Forelimb muscle (tissue), 1 donor: ENCODE measurements at places on chromosomes 13 and 19. TPM values are rescaled to one million over a fixed set of nuclear protein-coding genes. Genes with fewer than 3 reads are reported as not detected.

PRRG2 gene
- 0.42 TPM for polyA plus RNA-seq

KANK3 gene
- 10.3 TPM for polyA plus RNA-seq

ZNF284 gene
- polyA plus RNA-seq: 2.6 TPM

CEACAM7 gene
- not detected for polyA plus RNA-seq

SLC35E1 gene
- polyA plus RNA-seq: 29.9 TPM

KCNN4 gene
- 0.51 TPM for polyA plus RNA-seq

MUC16 gene
- polyA plus RNA-seq: not detected

FBL gene
- 215 TPM for polyA plus RNA-seq

ZNF99 gene
- polyA plus RNA-seq: 0.24 TPM

DPF1 gene
- 3.7 TPM for polyA plus RNA-seq

TEAD2 gene
- 54.4 TPM for polyA plus RNA-seq

KLK3 gene
- not detected for polyA plus RNA-seq

MPND gene
- 15.9 TPM for polyA plus RNA-seq

PLK5 gene
- 0.20 TPM for polyA plus RNA-seq

ARL11 gene
- 0.40 TPM for polyA plus RNA-seq

FSD1 gene
- 2.4 TPM for polyA plus RNA-seq

KIR2DL4 gene
- not detected for polyA plus RNA-seq

CEACAM8 gene
- polyA plus RNA-seq: 0.18 TPM
